ENCODE measurements at places on chromosomes 7 and 10.

DNA sequence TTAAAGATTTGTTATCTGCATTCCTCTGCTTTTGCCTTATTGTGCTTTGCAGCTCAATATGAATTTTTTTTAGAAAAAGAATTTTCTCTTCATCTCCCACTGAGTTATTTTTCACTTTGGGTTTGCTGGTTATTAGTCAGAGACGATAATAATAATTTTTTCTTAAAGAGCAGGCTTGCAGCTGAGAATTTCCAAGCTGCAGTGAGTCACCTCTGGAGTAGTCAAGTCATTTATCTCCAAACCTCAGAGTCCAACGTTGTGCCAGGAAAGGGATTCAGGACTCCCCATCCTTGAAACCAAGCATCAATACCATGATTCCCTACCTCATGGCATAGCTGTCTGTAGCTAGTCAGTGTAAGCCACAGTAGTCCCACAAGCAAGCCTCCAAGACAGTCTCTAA lies 15.2 kb upstream of the EGR2 start:
- no peak for DNase-seq

GRCh38 chr7:12490107-12490688 lies 80.3 kb upstream of the SCIN start:
- DNase-seq, result peak; percentile 50

- DNase-seq, result no peak
These were observed 2.6 kb upstream of the GATA3 start for GRCh38 chr10:8051851-8052257.

- peak; percentile 76 for DNase-seq
These were observed 9.3 kb upstream of the ZC3HAV1L start for GRCh38 chr7:139044813-139045794.

DNA sequence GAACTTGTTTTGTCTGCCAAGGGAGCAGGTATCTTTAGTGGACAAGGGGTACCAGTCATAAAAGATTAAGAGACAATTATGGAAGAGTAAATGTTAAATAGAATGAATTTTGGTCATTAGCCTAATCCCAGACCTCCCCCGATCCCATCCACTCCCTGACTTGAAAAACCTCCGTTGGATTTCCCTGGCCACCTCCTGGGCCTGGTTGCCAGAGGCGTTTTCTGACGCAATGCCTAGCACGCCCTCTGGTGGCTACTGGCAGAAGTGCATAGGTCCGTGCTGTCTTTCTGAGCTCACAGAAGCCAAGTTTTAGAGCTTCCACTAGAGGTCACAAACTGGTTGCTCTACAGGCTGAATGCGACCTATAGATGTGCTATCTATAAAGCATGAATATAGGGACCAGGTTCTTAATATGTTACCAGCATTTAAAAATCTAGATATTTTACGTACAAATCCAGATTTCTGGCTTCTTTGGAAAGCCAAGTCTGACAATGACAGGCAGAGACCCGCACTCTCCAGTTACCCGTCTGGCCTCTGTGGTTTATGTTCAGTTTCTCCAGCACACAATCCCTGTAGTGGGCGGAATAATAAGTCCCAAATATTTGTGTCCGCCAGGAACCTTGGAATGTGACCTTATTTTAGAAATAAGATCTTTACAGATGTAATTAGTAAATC lies 39.8 kb downstream of the SPOCK2 start:
- DNase-seq, result peak; percentile 98

DNA sequence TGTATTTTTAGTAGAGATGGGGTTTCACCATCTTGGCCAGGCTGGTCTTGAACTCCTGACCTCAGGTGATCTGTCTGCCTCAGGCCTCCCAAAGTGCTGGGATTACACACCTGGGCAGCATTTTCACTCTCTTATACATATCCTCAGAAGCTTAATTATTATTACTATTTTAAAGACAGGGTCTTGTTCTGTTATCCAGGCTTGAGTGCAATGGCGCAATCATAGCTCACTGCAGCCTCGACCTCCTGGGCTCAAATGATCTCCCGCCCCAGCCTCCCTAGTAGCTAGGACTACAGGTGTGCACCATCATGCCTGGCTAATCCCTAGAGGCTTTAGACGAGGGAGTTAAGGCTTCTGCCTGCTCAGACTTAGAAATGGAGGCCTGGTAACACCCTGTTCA lies 26.3 kb downstream of the UNC5B start:
- DNase-seq, result no peak

GRCh38 chr7:158374146-158374545 lies 213.5 kb downstream of the PTPRN2 start:
- DNase-seq, result no peak

DNA sequence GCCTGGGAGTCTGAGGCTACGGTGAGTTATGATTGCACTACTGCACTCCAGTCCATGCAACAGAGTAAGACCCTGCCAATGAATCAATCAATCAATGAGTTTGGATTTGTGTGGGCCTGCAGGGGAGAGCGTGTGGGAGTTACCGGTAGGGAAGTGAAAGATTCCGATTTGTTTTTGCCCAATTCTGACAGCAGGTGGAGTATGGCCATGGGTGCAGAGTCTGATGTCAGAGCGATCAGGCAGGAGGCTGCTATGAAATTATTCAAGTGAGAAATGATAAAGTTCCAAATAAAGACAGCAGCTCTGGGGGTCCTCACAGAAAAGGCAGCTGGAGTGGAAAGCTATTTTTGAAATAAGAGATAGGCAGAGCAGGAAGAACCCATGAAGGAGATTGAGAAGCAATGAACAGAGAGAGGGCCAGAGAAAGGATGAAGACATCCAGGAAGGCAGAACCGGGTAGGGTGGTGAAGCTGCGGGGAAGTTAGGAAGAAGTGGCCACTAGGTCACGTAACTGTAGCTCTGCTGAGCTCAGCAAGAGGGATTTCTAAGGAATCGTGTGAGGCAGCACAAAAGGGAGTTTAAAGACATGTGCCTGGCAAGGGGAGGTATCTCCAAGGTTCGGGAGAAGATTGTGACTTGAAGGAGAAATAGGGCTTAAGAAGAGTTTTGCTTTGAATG lies 93.7 kb upstream of the NMT2 start:
- DNase-seq, result no peak

DNA sequence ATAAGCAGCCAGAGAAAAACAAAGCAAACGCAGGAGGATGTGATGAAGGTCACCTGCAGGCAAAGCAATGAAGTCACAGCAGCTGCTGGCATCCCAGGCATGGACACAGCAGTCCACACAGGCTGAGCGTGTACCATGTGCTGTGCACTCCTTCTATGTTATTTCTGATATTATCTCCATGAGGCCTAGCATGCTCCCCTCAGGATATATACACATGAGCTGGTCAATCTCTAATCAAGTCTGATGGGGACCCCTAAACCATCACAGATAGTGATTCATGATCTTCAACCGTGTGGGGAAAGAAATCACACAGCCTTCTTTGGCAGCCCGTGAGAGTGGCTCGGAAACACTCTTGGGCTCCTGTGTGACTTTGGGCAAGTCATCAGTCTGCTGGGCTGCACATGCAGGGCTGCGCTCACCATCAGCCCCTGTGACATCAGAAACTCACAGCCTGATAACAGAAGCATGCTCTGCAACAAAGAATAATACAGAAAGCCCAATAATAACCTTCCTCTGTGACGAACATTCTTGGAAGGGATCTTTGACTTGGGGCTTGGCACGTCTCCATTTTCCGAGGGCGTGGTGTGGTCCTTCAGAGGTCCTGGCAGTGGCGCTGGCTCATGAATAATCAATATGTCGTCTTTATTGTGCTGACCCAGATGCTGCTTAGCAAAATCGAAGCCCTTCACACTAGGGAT lies 83.0 kb upstream of the ATP6V0A4 start:
- no peak for DNase-seq

DNA sequence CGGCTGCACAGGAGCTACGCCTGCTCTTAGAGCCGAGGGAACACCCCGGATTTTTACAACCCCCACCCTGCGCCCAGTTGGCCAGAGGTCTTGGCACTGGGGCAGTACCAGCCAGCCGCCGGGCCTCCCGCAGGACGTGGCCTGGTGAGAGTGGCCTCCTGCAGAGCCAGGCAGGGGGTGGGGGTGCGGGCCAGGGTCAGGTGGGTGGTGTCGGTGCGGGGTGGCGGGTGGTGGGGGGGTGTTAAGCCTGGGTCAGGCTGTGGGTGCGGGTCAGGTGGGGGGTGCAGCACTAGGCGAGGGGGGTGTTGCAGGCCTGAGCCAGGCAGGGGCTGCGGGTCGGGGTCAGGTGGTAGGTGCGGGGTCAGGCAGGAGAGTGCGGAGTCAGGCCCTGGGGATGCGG lies 647 bp downstream of the ECHS1 start:
- DNase-seq, result no peak

DNA sequence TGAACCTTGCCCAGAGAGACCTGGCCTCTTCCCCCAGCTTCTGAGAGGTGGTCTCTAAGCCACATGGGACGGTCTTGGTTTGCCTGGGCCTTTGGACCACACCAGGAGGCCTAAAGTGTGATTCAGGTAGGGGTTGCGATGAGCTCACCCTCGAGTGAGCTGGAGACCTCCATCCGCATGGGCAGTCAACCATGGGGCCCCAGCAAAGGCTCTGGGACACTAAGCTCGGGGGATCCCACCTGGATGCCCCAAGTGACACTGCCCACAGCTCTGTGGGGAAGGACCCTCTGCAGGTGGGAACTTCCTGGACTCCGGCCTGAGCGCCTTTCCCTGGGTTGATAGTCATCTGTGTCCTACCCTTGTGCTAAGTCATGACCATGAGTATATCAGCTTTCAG lies 57.1 kb upstream of the FAM20C start:
- no peak for DNase-seq

DNA sequence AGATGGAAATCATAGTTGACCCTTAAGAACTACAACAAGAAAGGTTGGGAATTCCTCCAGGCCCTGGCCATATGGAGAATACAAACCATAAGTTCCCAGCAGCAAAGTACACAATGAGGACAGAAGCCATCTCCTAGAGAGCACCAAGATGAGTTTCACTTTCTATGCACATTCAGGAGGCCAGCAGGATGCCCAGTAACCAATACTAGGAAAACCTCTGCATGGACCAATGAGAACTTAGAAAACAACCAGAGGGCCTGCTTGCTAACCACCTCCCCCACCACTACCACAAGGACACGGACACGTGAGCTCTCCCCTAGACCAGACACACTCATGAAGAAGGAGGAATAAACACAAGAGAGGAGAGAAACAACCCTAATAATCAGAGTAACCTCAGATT lies 56.3 kb downstream of the IFIT5 start:
- peak; percentile 88 for DNase-seq

DNA sequence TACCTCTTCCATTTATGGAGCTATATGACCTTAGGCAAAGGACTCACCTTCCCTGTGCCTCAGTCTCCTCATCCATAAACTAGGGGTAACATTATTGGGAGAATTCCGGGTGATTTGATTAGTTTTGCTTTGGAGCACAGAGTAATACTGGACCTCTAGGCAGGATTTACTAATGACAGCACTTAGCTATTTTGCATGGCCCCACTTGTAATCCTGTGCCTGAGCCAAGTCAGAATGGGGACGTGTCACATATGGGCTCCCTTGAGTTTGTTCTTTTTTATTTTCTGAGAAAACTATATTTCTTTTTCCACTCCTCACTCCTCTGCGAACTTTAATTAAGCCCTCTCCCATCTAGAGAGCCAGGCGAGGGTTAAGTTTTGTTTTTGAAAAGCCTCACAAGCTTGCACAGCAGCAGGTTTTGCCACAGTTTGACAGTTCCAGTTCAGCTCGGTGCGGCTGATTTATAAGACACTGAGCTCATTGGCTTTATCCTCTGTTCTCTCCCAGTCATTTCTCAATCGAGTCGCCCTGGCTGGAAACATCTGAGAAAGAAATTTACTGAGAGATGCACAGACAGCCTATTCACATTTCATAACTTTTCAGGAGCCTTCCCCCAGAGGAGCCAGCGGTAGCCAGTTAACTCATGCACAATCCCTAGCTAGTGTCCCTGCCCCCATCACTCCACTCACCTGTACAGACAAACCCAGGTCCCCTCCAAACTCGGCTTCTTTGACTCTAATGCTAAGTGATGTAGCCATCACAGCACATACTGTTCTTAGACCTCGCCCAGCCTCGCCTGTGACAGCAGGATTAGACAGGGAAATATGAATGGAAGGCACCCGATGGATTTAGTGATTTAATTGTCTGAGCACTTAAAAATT lies 441.9 kb upstream of the NPVF start:
- no peak for DNase-seq

GRCh38 chr7:132280335-132280734 lies 295.9 kb downstream of the PLXNA4 start:
- no peak for DNase-seq
